ENCODE measurements at places on chromosomes 1 and 21.

DNA sequence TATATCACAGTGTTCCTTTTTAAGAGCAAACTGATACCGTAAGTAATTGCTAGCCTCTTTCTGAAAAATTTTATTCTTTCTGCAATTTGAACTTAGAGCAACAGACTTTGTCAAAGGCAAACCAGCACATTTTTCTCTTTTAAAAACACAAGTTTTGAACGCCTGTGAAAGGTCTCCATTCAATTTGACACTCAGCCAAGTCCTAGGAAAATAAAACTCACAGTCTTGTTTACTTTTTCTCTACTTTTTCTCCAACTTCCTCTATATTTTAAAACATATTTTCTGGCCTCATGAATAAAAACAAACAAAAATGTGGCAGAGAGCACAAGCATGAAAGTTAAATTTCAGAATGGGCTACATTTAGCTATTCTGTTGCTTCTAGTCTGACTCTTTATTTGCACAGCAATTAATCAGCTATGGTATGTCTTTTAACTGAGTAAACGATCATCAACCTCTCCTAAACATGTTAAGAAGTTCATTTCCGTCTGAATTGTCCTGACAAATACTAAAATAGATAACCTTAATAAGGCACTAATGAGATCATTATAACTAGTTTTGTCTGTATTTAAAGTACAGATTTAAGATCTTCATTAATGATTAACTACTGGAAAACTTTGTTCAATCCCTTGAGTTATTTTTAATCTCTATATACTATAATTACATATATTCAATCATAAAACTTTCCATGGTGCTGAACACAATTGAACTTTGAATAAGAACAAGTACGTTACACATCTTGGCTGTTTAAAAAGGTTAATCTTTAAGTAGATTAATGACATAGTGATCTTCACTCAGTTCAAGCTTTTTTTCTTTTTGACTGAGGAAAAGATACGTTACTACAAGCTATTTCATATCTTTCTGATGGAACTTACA, 550.6 kb downstream of the PTBP2 start:
- no peak for DNase-seq

- DNase-seq: no peak
Observed at GRCh38 chr1:230010603-230011332, 56.3 kb upstream of the GALNT2 start.

DNA sequence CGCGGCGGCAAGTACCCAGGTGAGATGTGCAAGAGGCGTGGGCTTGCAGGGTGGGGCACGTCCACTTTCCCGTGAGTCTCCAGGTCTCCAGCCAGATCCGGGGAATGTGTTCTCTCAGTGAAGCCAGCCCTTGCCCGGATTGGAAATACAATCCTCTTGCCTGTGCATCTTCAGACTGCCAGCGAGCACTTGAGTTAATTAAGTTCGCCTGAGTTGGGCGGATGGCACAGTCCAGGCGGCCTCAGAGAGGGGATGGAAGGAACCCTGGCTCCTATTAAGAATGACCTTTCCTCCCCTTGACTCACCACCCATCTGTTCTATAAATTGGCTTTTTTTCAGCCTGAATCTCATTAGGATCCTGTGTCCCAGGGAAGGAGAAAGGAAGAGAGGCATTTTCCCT, 33.3 kb upstream of the CNTN2 start:
- DNase-seq: no peak

GRCh38 chr21:42677339-42678321, 24.2 kb downstream of the PDE9A start:
- DNase-seq: no peak

- no peak for DNase-seq
Observed at GRCh38 chr21:41602531-41602930, 94.6 kb upstream of the TMPRSS2 start.

GRCh38 chr1:35962952-35963351, 32.0 kb downstream of the AGO3 start:
- DNase-seq: no peak

DNA sequence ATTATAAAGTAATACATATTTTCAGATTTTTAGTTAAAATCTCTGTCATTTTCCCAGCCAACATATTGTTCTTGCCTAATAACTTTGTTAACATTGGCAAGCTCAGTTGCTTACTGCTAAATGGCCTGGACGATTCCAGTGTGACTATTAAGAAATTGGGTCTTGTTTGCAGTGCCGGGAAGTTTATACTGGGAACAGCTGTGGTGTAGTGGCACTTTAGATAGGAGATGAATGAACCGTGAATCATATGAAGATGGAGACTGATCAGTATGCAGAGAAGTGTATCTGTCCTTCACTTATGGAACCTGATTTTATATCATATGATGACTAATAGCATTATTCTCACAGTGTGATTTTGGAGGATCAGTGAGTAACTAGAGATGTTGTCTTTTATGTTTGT, 3.3 kb downstream of the CHRM3 start:
- no peak for DNase-seq

Measured in LNCaP clone FGC (cell line).